ENCODE measurements at places on chromosomes 11 and 22. TPM values are rescaled to one million over a fixed set of nuclear protein-coding genes. Genes with fewer than 3 reads are reported as not detected.

GRCh38 chr22:19014886-19015285, 78.8 kb upstream of the PRODH start:
- DNase-seq = no peak

GRCh38 chr11:130512662-130513061, 64.2 kb downstream of the ADAMTS15 start:
- no peak for DNase-seq

GRCh38 chr11:96538622-96539021, 148.8 kb downstream of the JRKL start:
- DNase-seq = no peak

DNA sequence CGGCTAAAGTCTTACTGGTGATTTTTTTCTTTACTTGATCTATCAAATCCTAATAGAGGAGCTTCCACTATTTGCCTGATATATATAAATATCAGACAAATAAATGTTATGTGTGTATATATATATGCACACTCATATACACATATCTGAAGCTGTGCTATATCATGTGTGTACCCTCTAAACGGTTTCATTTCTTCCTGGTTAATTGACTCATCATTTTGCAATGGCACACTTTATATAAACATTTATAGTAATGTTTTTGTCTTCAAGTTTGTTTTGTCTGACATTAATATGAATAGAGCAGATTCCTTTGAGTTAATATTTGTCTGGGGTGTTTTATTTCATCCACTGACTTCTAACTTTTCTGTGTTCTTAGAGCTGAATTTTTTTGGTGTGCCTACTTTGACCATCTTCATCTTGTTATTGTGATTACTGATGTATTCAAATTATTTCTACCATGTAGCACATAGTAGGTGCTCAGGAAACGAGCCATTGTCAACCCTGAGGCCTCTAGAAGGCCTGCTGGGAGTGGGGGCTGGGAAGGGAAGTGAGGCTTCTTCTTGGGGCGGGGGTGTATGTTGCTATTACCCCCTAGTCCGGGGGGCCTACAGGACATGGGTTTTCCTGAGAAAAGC, 82.6 kb downstream of the LRRC32 start:
- no peak for DNase-seq

DNA sequence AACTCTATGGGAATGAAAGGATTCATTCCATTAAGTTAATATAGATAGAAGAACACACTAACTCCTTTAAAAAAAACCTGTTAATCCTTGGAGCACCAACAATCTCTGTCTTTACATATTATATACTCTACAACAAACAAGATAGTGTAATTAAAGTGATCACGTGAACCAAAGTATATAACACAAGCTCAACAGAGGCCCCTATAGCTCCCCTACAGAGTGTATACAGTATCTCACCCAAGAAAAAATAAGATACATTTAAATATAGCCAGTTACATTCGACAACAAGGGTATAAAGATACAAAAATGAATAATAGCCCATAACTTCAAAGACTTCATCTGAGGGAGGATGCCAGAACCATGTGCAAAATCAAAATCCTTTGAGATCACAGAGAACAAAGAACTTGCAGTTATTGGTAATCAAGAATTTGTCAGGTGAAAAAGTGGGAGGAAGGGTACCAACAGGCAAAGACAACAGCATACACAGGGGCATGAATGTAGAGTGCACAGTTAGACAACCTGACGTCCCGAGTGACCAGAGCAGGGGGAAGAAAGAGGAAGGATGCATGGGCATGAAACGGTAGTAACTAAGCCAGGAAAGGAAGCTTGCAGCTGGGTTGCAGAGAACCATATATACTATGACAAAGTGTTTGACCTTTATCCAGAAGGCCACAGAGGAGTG, 4.7 kb downstream of the FCHSD2 start:
- no peak for DNase-seq

DNA sequence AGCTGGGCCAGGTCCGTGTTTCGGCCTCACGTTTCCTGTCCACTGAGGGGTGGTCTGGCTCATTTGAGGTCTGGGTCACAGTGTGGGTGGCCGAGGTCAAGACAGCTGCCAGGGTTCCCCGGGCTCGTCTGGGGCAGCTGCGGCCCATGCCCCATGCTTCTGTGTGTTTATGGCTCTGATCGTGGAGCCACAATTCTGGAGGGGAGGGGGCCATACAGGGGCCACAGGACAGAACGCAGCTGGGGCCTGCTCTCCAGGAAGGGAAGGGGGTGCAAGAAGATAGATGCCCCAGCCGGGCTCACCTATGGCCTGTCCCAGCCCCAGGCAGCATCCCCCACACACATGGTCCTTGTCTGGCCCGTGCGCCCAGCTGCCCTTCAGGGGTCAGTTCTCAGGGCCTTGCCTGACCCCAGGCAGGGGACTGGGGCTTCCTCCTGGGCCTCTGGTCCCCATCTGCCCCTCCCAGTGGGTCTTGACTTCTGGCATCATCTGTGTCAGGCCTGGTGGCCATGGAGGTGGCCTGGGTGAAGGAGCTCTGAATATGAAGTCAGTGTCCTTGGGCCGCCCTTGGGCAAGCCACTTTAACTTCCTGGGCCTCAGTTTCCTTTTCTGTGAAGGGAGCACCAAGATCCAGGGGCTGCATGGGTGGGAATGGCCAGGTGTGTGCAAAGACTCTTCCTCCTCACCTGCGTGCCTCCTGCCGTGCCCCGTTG, 8.4 kb downstream of the TSPAN32 start:
- DNase-seq = peak; percentile 25

DNA sequence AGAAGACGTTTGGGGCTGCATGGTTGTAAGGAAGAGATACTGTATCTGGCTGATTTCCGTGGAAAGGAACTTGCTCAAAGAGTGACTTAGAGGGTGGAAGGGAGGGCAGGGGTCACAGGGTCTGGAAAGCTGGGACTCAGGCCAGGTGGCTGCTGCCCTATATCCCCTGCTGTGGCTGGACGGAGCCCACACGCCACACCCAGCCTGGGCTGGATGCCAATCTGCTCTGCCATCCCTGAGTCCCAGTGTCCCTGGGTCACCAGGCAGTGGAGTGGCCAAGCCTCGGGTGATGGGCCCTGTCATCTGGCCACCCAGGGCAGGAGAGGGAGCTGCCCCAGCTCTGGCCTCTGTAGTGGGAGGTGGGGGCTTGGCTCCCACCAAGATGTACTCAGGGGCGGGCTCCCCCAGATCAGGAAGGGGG, 26.5 kb upstream of the KRTAP5-7 start:
- no peak for DNase-seq

FDX1 gene
- polyA plus RNA-seq = 20.7 TPM

RGL4 gene
- 0.26 TPM for polyA plus RNA-seq

CCDC73 gene
- 0.01 TPM for polyA plus RNA-seq

OR6A2 gene
- not detected for polyA plus RNA-seq

All from psoas muscle (tissue), 8 donors.